ENCODE measurements at places on chromosomes 16 and 17.

GRCh38 chr17:17028059-17028877 lies 14.0 kb upstream of the MPRIP start:
- no peak for DNase-seq

- peak; percentile 28 for DNase-seq
These were observed 1.8 kb upstream of the EXOSC6 start for GRCh38 chr16:70253291-70254106.

- DNase-seq = no peak
These were observed 5.8 kb downstream of the WIPF2 start for GRCh38 chr17:40224718-40225550.

- DNase-seq = peak; percentile 49
These were observed 559 bp downstream of the CLUH start for GRCh38 chr17:2710803-2711607.

GRCh38 chr16:83768986-83769385 lies 38.8 kb upstream of the HSBP1 start:
- no peak for DNase-seq

DNA sequence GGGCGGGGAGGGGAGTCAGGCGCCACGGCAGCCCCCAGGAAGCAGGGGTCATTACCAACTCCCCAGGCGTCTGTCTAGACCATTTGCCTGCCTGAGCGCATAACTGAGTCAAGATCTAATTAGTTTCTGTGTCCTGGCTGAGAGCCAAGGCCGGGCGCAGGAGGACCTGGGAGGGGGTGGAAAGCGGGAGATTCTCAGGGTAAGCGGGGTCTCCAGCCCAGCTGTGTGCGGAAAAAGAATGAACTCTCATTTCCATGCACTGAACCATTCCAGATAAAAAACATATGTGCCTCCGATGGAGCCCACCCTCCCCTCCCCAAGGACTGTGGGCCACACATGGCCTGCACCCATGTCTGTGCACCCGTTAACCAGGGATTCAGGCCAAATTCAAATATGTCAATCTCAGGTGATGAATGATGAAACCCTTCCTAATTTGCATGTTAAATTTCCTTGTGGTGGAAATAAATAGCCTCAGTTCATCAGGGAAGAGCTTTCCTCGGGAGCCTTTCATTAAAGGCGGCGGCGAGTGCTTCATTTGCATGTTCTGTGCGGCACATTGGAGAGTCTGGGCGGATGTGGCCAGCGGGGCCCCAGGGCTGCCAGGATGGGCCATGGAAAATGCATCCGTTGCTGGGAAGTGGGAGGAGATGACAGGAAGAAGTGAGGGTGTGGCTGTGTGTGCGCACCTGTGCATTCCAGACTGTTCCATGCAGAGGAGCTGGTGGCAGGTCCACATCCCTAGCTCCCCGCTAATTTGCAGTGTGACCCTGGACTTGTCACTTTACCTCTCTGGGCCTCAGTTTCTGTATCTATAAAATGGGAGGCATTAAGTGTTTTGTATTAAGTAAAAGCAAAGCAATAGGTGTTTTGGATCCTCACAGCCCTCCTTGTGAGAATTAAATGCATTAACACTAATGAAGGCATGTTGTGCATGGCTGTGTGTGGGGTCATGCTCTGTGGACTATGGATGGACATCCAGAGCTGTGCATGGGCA lies 151.1 kb downstream of the SDK2 start:
- no peak for DNase-seq

DNA sequence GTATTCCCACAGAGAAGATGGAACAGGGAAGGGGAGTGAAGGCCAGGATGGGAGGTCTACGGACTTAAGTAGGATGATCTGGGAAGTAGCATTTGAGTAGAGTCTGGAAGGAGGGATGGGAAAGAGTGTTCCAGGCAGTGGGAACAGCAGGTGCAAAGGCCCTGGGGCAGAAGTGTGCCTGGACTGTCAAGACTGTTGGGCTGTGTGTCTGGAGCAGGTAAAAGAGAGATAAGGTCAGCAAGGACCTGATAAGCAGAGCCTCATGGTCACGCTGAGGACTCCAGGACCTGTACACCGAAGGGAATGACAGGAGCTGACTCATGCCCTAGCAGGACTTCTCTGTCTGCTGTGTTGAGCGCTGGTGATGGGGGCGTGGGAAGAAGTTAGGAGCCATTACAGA lies 723 bp upstream of the CARD14 start:
- DNase-seq = no peak

DNA sequence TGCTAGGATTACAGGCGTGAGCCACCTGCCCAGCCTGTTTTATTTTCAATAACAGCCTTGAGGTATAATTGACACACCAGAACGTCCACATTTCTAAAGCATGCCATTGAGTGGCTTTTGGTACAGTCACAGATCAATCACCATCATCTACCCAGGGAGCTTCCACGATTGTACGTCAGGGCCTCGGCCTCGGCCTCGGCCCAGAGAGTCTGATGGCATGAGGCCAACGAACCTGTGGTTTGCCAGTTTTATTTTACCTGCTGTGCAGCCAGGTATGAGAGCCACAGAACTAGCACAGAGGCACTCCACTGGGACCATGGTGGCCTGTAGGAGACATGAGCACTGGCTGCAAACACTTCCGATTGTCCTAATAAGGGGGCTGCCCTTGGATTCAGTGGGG lies 8.3 kb downstream of the UBALD1 start:
- DNase-seq = no peak

DNA sequence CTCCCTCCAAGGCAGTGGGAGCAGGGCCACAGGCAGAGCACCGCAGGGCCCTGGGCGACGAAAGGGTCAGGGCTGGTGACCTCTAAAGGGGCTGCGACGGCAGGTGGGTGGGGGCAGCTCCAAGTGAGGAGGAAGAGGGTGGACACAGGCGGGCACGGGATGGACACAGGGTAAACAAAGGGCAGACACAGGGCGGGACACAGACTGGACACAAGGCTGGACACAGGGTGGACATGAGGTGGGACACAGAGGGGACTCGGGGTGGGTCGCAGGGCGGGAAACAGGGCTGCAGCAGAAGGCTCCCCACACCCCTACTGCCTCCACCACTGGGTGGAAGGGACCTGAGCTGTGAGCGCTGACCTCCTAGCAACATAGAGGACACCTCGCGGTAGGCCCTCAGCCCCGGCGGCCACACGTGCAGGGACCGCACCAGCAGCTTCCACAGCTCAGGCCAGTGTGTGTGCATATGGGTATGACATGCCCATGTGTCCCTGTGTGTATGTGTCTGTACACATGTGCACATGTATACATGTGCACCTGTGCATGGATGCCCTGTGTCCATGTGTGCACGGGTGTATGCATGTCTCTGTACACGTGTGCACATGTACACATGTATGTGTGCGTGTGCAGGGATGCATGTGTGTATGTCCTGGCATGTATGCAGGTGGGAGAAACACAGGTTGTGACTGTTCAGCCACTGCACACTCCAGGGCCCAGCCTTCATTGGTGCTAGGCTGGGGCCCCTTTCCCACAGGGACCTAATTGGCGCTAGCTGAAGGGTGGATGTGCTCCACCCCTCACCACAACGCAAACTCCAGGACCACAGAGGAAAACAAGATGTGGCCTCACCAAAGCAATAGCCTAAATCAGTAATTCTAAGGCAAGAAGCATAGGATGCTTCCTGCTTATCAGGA lies 7.6 kb downstream of the LMF1 start:
- DNase-seq = no peak

- no peak for DNase-seq
These were observed 12.4 kb downstream of the TEX14 start for GRCh38 chr17:58679263-58680037.

- no peak for DNase-seq
These were observed 118.3 kb downstream of the BANP start for GRCh38 chr16:88069397-88070168.

DNA sequence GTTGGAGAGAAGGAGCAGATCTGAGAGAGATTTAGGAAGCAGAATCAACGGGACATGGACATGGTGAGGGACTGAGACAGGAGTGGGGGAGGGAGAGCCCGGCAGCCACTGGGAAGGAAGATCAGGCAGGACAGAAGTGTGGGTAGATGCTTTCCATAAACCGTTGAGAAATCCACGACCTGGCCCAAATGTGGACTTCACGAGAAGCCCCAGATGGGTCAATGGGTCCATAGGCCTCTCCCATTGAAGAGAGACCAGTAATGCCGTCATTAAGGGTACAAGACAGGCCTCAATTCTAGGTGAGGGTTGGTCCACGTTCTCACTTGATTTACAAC lies 530 bp upstream of the CCL22 start:
- no peak for DNase-seq

GRCh38 chr17:81536299-81537290 lies 8.4 kb downstream of the FSCN2 start:
- DNase-seq = no peak

DNA sequence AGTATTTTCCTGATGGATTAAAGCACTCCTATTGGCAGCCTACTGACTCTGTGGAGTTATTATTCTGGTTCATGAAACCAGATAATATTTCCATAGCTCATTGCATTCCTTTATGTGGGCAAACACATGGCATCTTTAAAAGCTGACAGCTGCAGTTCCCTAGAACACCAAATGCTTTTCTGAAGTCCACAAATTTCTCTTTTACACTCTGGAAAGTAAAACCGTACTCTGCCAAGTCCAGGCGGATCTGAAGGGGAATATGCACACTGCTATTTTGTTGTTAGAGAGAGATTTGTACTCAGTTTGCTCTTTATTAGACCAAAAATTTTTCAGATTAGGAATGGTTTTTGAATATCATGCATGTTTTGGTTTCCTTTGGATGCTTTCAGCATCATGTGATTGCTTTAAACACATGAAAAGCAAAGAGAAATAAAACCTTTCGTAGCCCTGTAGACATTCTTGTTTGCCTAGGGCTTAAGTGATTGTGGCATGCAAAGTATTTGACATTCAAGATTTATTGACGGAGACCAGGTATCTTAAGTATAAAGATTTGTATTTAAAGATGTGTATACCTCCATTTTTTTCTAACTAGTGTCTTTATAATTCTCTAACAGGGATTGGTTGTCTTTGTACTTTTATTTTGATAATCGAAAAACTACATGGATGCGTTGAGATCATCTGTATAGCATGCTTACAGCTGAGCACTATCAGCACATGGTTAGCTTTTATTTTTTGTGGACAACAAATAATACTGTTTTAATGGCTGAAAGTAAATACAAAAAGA lies 19.5 kb downstream of the SEC14L1 start:
- no peak for DNase-seq

DNA sequence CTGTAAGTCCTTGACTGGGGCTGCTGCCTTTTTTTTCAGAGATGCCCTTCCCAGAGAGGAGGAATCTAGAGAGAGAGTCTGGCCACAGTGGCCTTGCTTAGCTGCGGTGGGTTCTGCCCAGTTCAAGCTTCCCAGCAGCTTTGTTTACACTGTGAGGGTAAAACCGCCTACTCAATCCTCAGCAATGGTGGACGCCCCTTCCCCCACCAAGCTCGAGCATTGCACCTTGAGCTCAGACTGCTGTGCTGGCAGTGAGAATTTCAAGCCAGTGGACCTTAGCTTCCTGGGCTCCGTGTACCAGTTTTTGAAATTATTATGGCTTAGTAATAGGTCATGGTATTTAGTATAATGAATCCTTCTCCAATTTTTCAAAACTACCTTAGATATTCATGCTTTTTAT lies 395.4 kb downstream of the NPIPA7 start:
- DNase-seq = no peak

DNA sequence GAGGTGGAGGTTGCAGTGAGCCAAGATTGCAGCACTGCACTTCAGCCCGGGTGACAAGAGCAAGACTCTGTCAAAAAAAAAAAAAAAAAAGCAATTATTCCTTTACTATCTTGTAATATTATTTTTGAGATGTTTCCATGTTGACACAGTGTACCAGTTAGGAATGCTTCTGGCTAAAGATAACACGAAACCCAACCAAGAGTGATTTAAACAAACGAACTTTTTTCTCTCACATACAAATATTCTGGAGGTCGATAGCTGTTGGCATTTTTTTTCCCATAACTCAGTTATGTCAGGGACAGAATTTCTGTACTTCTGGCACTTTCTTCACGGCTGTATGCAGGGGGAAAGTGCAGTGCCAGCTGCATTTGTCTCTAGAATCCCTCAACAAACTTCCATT lies 9.9 kb upstream of the PPM1D start:
- no peak for DNase-seq

GRCh38 chr17:46199379-46199778 lies 6.2 kb upstream of the KANSL1 start:
- no peak for DNase-seq

DNA sequence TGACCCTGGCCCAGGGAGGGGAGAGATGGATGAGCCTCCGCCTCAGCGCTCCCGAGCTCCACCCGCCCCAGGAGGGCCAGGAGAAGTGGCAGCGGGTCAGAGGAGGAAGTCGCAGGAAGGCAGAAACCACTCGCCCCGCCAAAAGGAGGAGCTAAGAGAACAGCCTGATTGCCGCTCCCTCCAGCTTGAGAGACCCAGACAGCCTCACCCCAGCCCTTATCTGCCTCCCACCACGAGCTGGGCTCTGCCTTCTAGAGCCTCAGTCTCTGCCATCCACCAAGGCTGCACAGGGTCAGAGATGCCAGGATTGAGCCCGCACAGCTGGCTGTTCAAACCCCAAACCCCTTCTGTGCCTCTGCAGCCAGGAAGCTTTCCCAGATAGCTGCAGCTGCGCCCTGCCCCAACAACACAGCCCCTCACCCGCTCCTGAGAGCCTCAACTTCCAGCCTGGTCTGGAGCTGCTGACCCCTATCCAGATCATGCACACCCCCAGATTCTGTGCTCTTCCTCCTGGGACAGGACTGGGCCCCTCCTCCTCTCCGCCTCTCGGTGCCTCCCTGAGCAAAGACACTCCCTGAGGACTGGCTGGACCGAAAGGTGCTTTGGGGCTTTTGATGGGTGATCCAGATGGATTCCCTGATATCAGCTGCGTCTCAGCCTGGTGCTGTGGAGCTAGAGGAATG lies 1.0 kb upstream of the ATP2A3 start:
- peak; percentile 64 for DNase-seq

DNA sequence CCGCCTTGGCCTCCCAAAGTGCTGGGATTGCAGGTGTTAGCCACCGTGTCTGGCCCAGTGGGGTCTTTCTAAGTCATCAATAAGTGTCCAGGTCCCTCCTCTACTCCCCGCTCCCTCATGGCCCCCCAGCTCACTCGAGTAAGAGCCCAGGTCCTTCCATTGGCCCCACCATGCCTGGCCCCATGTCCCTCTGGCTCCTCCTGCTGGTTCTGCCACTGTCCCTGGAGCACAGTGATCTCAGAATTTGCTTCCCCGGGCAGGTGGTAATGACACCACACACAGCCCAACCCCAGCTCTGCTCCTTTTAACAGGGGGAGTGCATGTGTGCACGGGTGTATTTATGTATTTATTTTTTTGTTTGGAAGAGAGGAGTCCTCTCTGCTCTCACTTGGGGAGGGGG lies 19.6 kb downstream of the MGAT5B start:
- no peak for DNase-seq

- DNase-seq = no peak
These were observed 9.1 kb downstream of the SHCBP1 start for GRCh38 chr16:46612121-46612520.

Measured in activated CD8-positive, alpha-beta memory T cell treated with anti-CD3 and anti-CD28 coated beads, Interleukin-2, amount 50 U/mL, for 4 hours (primary cell).